ENCODE measurements at places on chromosomes 12 and 14.

GRCh38 chr12:48828293-48828692 lies 10.0 kb downstream of the CACNB3 start:
- DNase-seq: no peak

DNA sequence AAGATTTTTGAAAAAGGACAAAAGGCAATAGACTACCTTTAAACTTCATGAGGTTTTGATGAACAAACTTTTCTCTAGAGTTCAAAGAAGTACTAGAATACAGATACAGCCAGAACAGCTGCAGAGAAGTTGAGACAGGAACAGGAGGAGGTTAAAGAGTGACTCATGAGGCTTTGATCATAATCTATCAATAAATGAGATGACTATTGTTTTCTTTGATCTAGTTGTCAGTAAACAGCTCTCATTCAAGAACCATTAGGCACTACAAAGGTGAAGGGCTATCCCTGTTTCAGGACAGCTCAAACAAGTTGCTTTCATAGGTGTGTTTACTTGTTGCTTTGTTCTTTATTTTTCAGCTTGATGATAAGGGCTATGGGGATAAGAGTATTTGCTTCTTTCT lies 2.4 kb downstream of the WASHC3 start:
- no peak for DNase-seq

DNA sequence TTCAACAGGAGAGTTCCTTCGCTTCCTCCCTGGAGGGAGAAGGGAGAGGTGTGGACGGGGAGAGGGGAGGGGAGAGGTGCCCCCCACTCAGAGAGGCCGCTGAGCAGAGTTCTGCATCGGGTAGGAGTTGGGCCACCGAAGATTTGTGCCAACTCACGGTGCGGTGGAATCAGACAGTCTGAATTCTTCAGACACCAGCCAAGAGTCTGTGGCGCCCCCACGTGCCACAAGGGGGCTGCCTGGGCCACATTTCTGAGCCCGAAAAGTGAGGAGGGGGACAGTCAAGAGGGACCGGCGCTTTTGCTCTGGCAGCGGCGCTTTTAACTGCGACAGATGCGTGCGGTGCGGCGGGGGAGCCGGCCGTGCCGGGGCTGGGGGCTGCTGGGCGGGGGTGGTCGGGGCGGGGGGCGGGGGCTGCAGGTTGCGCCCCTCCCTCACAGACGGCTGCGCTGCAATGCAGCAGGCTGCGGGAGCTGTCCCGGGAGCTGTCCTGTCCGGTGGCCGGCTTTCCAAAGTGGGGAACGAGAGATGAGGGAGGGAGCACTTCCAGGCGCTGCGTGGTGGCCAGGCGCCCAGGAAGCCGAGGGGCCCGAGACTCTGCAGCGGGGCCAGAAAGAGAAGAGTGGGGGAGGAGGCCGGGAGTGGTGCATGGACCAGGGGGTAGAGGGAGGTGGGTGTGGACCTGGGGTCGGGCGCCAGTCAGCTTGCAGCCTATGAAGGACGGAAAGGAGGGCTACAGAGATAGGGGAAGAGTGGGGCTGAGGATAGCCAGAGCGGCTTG lies 975 bp upstream of the RTL1 start:
- no peak for DNase-seq

- no peak for DNase-seq
Observed at GRCh38 chr12:88299567-88300101, 157.5 kb downstream of the TMTC3 start.

- no peak for DNase-seq
Observed at GRCh38 chr12:24697769-24698168, 251.1 kb downstream of the BCAT1 start.

DNA sequence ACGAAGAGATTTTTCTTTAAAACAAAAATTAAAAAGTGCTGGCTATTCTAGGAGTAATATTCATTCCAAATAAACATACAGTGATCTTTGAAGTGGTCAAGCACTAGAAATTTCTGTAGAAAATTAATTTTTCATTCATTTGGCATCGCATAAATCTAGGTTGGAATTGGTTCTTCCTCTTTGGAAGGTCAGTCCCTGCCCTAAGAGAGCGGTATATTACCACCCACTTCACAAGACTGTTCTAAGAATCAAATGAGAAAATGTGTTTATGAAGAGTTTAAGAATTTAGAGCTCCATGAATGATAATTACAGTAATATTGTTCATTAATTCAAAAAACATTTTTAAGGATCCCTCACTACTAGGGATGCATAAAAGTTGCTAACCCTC lies 444 bp upstream of the GEMIN2 start:
- no peak for DNase-seq

DNA sequence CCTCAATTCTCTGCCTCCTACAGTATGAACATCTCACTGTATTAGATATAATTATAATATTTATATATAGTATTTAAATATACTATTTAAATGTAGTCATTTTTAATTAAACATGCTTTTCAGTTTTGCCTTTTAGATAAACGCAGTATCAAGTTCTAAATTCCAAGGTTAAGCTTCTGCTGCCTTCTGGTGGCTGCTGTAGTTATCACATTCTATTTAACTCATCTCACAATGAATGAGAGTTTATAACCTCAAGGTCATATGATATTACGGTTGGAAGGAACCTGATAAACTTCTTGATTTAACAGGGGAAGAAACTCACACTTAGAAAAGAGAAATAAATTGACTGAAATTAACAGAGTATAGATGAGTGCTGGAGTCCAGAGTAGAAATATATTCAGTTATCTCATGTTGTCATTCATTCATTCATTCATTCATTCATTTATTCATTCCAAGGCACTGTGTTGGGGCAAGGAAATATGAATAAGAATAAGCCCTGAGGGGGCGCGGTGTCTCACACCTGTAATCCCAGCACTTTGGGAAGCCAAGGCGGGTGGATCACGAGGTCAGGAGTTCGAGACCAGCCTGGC lies 31.9 kb downstream of the GUCY2C start:
- no peak for DNase-seq
